ENCODE measurements at places on chromosomes 16 and 17.

GRCh38 chr17:29331075-29331707, 37.2 kb upstream of the NUFIP2 start:
- DNase-seq = no peak

GRCh38 chr16:51402785-51403184, 251.7 kb upstream of the SALL1 start:
- DNase-seq = no peak

DNA sequence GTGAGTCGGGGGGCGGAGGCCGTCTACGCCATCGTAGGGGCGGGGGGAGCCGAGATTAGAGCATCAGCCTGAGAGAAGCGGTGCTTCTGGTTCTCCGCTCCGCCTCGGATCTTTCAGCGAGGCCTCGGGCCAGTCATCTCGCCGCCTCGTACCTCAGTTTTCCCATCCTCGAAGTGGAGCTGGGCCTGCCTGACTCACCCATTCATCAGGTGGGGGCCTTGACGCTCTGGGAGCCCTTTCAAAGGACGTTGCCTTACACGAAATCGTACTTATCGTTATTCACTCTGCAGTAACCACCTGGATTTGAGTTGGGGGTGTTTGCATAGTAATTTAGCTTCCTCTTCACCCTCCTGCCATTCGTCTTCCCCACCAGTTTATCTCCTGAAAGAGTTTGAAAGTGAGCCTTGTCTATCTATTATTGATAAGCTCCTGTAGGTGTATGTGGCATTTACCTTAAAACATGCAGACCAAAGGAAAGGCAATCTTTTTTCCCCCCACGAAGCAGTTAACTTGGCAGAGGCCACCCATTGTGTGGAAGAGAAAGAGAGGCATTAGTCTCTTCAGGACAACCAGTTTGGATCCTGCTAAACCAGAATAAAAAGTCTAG, 674 bp downstream of the TAF15 start:
- DNase-seq = no peak

DNA sequence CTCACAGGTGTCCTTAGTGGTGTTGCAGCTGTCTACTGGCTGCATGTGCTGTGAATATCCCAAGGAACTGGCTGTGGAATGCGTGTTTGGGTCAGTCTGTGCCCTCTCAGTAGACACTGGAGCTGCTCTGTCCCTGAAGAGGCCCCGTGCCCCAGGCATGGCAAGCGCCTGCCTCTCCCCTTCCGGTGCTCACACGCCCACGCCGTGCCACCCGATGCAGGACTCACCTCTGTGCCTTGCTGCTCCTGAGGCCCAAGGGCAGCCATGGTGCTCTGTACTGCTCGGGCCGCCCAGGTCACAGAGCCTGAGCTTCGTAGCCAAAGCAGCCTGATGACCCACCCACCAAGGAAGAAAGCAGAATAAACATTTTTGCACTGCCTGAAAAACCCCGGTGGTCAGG, 10.0 kb downstream of the RGS11 start:
- DNase-seq = no peak

- no peak for DNase-seq
These were observed 571 bp upstream of the NME1 start for GRCh38 chr17:51152766-51153209.

GRCh38 chr16:87101903-87102302, 215.3 kb downstream of the C16orf95 start:
- DNase-seq = no peak

GRCh38 chr17:71793518-71793917, 327.3 kb upstream of the SOX9 start:
- no peak for DNase-seq

- DNase-seq = peak; percentile 76
These were observed 1.8 kb downstream of the ZBTB4 start for GRCh38 chr17:7477392-7478275.

DNA sequence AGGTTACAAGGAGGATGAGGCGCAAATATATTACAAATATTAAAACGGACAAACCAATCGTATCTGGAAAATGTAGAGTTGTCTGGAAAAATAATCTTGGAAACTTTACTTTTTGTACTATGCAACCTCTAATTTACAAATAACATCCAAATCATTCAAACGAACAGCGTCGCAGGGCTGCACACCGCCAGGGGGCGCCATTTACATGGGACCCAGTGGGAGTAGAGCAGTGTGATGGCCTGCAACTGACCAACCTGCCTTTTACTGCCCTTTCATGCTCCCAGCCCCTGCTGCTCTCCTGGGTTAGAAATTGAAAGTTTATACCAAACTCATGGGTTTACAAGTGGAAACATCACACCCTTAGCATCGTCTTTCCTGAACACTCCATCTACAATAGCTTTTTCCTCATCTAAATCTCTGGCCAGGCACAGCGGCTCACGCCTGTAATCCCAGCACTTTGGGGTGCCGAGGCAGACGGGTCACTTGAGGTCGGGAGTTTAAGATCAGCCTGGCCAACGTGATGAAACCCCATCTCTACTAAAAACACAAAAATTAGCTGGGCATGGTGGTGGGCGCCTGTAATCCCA, 10.0 kb downstream of the PITPNC1 start:
- DNase-seq = peak; percentile 80

- no peak for DNase-seq
These were observed 14.1 kb downstream of the ARHGEF15 start for GRCh38 chr17:8324132-8324531.

GRCh38 chr16:11224096-11224893, 31.7 kb downstream of the SOCS1 start:
- DNase-seq = peak; percentile 90

- DNase-seq = no peak
These were observed 786 bp upstream of the CACNA1G start for GRCh38 chr17:50559674-50560184.

GRCh38 chr16:69366431-69366830, 14.8 kb upstream of the TMED6 start:
- no peak for DNase-seq

GRCh38 chr16:86403541-86404163, 106.7 kb upstream of the FOXF1 start:
- no peak for DNase-seq

- DNase-seq = peak; percentile 74
These were observed 175.4 kb downstream of the SEC14L1 start for GRCh38 chr17:77316191-77316641.

- no peak for DNase-seq
These were observed 33.4 kb upstream of the ARL4D start for GRCh38 chr17:43365356-43365755.

GRCh38 chr16:56357241-56357764, 68.0 kb downstream of the AMFR start:
- no peak for DNase-seq

GRCh38 chr16:47431960-47432359, 28.9 kb downstream of the ITFG1 start:
- DNase-seq = no peak

GRCh38 chr16:71629278-71630016, 3.5 kb downstream of the MARVELD3 start:
- DNase-seq = no peak

- peak; percentile 58 for DNase-seq
These were observed 59.7 kb downstream of the PDPK1 start for GRCh38 chr16:2597560-2597902.

Measured in upper lobe of right lung (tissue), 1 donor.